ENCODE measurements at places on chromosomes 13 and 19.
A peak's percentile ranks its signal among the peaks of the same experiment; 100 is the strongest.

DNA sequence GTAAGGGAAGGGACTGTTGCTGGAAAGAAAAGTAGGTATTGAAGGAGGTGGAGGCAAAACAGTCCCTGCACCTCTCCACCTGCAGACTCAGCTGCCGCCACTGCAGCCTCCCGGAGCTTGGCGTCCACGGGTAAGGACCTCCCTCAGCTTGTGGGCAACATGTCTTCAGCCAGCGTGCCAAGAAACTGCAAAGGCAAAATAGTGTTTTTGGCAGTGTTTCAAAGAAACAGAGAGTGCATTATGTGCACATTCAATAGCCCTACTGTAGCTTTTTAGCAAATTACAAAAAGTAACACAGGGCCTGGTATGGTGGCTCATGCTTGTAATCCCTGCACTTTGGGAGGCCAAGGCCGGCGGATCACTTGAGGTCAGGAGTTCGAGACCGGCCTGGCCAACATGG is 57.4 kb downstream of the ATP11A start:
- DNase-seq = no peak

DNA sequence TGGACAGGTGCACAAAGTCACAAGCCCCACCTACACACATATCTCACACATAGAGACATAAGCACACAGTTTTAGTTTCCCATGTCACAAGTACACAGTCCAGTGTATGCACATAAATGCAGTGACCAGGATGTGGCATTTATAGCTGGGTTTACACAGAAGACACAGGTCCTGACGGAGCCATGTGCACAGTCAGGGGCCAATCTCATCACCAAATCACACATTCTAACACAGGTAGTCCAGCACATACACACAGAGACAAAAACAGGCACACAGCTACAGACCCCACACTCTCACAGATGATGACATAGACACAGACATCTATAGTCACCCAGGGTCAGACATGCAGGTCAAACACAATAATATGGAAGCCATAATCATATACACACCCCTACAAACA is 2.1 kb downstream of the NUMBL start:
- DNase-seq = no peak

GRCh38 chr19:55625004-55625326 is 599 bp upstream of the ZNF784 start:
- no peak for DNase-seq

- no peak for DNase-seq
These were observed 212.5 kb downstream of the POSTN start for GRCh38 chr13:37385956-37386670.

DNA sequence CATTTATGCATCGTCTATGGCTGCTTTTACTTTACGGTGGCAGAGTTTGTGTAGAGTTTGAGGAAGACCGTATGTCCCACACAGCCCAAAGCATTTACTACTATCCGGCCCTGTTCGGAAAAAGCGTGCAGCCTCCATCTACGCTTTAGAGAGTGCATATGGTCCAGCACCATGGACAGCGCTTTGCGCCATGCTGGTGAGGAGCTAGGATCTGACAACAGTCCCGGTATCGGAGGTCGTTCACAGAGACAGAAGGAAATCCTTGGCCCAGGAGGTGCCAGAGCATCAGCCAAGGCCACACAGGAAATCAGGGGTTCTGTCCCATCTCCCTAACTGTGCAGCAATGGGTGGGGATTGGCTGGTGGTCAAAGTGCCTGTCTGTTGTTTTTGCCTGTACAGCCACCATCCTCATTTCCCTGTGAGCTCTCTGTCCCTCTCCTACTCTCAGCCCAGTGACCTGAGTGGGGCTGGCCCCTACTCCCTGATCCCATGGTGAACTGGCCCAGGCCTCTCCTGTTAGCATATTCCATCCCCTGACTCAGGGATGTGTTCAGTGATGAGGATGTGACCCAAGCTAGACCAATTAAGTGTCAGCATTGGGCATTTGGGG is 16.2 kb upstream of the PRODH2 start:
- peak; percentile 19 for DNase-seq

DNA sequence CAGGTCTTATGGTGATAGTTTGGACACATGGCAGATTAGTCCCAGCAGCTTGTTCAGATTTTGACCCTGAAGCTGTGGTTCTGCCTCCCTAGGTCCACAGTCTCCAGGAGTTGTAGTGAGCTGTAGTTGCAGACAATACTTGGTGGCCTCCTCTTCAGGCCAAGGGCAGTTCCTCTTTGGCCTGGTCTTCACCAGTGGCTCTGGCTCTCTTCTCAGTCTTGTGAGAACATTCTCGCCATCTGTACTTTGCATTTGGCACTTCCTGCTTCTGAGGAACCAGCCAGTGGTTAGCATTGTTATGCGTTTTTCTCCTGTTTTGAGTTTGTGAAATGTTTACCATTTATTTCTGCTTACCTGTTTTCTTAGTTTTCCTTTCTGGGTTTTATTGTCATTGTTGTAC is 40.7 kb downstream of the PCCA start:
- no peak for DNase-seq

- no peak for DNase-seq
These were observed 3.8 kb upstream of the RAB20 start for GRCh38 chr13:110565296-110565695.

DNA sequence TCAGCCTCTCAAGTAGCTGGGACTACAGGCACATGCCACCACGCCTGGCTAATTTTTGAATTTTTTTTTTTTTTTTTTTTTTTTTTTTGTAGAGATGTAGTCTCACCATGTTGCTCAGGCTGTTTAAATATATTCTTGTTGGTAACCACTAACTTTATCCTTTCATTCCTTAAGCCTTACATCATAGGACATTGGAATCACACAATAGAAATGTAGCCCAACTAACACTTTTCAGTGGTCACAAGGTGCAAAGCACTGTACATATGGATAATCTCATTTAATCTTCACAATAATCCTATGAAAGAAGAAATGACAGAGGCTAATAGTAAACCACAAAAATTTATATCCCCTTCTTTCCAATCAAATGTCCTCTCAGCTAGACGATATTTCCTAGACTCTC is 417.8 kb upstream of the DACH1 start:
- no peak for DNase-seq

GRCh38 chr19:12913011-12913561 is 6.0 kb downstream of the SYCE2 start:
- DNase-seq = no peak

DNA sequence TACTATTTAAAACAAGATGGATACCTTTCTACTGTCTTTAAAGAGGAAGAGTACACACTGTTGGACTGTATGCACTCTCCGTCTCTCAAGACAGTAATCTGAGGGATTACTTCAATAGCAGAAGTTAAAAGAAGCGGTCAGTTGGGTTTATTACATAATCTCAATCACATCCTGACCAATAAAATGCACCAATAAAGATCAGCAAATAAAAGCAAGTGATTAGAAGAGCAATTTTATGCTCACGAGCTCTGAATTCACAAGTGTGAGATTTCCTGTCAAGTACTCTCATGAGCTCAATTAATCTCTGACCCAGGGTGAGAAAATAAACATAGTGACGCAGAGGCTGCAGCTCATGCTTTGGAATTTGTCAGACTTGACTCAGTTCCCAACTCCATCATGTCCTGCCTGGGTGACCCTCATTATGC is 12.2 kb downstream of the ABCC4 start:
- DNase-seq = no peak

DNA sequence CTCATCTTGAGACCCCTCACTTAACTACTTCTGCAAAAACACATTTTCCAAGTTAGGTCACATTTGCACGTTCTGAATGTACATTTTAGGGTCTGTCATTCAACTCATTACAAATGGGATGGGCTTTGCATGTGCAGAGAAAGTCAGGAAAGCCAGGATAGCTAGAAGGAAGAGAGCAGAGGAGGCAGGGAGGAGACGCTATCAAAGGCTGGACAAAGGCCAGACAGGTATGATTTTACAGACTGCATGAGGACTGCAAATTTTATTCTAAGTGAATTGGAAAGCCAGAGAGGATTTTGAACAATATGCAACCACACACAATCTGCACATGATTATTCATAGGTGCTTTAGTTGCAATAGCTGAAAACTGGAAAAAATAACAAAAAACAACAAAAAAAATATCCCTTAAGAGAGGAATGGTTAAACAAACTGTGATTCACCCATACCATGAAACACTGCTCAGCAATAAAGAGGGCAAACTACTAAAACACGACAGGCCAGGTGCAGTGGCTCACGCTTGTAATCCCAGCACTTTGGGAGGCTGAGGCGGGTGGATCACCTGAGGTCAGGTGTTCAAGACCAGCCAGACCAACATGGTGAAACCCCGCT is 21.1 kb downstream of the SYDE1 start:
- no peak for DNase-seq

- DNase-seq = no peak
These were observed 1.7 kb downstream of the SHANK1 start for GRCh38 chr19:50717891-50718254.

DNA sequence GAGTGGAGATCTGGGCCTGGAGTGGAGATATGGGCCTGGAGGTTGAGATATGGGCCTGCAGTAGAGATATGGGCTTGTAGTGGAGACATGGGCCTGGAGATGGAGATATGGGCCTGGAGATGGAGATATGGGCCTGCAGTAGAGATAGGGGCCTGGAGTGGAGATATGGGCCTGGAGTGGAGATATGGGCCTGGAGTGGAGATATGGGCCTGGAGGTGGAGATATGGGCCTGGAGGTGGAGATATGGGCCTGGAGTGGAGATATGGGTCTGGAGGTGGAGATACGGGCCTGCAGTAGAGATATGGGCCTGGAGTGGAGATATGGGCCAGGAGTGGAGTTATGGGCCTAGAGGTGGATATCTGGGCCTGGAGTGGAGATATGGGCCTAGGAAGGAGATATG is 402 bp downstream of the KIR2DL3 start:
- no peak for DNase-seq

All from T-helper 2 cell (primary cell).